Activated T-cell treated with anti-CD3 and anti-CD28 coated beads, Interleukin-2, amount 50 U/mL, for 24 hours (primary cell): ENCODE measurements at places on chromosomes 5 and 9.

GRCh38 chr9:79384501-79384900 lies 187.3 kb upstream of the TLE4 start:
- DNase-seq: no peak

GRCh38 chr5:110050640-110051345 lies 361.1 kb downstream of the MAN2A1 start:
- DNase-seq: no peak

DNA sequence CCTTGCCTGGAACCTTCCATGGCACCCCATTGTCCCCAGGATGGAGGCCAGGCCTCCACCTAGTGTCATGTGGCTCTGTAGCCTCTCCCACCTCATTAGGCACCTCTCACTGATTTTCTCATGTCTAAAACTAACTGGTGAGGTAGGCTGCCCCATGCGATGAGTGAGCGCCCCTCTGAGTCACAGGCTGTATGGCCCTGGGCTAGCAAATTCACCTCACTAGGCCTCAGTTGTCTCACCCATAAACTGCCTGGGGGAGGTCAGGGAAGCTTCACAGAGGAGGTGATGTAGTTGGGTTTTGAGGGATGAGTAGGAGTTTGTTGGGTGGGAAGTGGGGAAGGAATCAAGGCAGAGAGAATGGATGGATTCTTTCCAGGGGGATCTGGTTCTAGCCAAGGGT lies 8.8 kb downstream of the RXRA start:
- DNase-seq: no peak

GRCh38 chr9:17810728-17811571 lies 232.1 kb downstream of the SH3GL2 start:
- no peak for DNase-seq

- DNase-seq: no peak
These were observed 118.0 kb upstream of the TNPO1 start for GRCh38 chr5:72698481-72698880.

GRCh38 chr5:119411361-119412278 lies 40.7 kb upstream of the HSD17B4 start:
- DNase-seq: peak; percentile 63

DNA sequence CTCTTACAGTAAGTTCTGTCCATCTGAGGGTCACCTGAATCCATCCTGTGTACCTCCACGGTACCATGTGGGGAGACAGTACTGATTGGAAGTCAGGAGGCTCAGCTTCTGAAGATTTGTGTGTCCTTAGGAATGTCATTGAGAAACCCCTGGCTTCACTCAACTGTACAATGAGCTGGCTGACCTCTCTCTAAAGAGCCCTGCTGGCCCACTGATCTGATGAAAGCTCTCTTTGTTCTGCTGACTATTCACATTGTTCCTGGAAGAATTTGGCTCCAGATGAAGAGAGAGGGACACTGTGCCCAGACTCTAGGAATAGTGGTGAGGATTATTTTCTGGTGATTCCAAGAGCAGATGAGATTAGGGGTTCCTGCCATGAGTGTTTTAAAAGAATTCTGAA lies 141.2 kb downstream of the LURAP1L start:
- DNase-seq: no peak

DNA sequence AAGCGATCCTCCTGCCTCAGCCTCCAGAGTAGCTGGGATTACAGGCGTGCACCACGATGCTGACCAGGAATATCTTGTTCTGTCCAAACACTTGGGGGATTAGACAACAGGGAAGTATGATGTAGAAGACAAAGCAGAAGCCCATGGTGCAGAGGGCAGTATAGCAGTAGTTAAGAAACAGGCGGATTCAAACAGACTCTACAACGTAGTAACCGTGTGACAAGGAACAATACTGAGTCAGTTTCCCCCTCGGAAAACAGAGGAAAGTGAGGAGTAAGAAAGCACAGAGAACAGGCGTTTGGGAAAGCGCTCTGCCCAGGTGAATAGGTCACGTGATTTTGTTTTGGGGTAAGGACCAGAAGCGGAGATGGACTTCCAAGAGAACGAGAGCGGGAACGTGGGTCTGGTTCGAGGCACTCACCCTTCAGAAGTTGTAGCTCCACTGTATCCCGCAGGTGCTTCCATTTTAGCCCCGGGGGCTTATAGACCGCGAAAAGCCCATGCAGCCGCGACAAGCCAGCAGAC lies 306 bp downstream of the TRUB2 start:
- no peak for DNase-seq
